ENCODE measurements at places on chromosomes 3 and 15. TPM values are rescaled to one million over a fixed set of nuclear protein-coding genes. Genes with fewer than 3 reads are reported as not detected.

SPG21 gene
- 121 TPM for total RNA-seq

TM4SF1 gene
- 1,077 TPM for total RNA-seq

PRKAR2A gene
- total RNA-seq: 17.9 TPM

PYGO1 gene
- total RNA-seq: 6.8 TPM

FOXB1 gene
- not detected for total RNA-seq

ZNF860 gene
- total RNA-seq: 1.4 TPM

BTLA gene
- 0.14 TPM for total RNA-seq

CAND2 gene
- 0.27 TPM for total RNA-seq

POLQ gene
- total RNA-seq: 6.7 TPM

SPINK8 gene
- total RNA-seq: not detected

IL16 gene
- 0.29 TPM for total RNA-seq

ADAMTS9 gene
- total RNA-seq: 0.73 TPM

MUSTN1 gene
- total RNA-seq: 0.14 TPM

RAB6B gene
- total RNA-seq: 2.2 TPM

VWA5B2 gene
- total RNA-seq: 0.20 TPM

ECE2 gene
- not detected for total RNA-seq

SKOR1 gene
- total RNA-seq: not detected

TRIM42 gene
- total RNA-seq: not detected

PLA2G4E gene
- not detected for total RNA-seq

STARD5 gene
- 1.5 TPM for total RNA-seq

GRM2 gene
- total RNA-seq: 0.10 TPM

ADAMTS7 gene
- 4.5 TPM for total RNA-seq

CPNE9 gene
- not detected for total RNA-seq

ALDH1A3 gene
- total RNA-seq: 21.1 TPM
